Activated CD4-positive, alpha-beta memory T cell treated with anti-CD3 and anti-CD28 coated beads for 36 hours (primary cell): ENCODE measurements at places on chromosomes 1 and 21.

DNA sequence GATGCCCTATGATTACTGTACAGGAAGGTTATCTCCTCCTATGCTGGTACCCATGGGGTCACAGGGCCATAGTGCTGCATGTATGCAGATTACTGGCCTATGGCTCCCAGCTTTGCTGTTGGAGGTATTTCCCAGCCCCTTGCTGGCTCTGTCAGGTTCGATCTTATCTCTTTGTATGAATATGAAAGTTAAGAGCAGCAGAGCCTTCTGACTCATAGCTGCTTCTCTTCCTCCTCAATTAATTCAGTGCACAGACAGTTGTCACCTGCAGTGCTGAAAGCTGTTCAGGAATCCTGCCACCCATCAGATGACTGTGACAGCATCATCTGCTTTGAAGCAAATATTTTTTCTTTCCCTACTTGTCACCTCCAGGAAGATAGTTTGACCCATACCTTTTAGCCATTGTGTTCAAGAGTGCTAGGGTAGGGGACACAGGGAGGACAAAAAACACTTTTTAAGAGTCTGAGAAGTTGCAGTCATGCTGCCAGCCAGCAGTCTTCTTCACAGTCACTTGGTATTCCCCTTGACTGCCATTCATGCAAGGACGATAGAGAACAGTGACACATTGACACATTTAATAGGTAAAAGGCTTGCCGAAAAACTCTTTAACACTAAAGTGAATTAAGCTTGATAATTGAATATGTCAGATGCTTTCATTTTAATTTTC is 73.1 kb downstream of the KIF1B start:
- peak; percentile 63 for DNase-seq

DNA sequence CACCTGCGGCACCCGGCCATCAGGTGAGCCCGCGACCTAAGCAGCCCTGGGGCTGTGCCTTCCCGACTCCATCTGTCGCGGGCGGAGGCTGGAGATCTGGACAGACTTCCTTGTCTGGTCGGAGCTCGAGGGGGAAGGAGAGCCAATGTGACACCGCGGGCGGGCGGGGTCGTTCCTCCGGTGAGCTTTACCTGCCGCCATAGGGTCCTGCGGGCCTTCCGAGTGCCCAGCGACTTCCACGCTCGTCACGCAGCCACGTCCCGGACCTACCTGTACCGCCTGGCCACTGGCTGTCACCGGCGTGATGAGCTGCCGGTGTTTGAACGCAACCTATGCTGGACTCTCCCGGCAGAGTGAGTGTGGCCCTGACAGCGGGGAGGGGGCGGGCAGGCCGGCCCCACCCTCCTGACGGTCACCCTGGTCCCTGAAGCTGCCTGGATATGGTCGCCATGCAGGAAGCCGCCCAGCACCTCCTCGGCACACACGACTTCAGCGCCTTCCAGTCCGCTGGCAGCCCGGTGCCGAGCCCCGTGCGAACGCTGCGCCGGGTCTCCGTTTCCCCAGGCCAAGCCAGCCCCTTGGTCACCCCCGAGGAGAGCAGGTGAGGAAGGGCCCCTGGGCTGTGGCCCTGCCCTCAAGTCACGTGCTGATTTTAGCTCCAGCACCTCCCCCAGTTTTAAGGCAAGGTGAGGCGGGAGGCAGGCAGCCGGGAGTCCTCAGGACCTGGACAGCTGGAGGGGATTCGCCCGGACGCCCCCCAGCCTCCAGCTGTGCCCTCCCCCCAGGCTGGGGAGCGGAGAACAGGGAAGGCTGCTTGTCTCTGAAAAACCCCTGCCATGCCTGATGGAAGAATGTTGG is 1.1 kb downstream of the PUSL1 start:
- peak; percentile 36 for DNase-seq

- DNase-seq = no peak
These were observed 186.5 kb upstream of the CSF3R start for GRCh38 chr1:36669262-36669661.

DNA sequence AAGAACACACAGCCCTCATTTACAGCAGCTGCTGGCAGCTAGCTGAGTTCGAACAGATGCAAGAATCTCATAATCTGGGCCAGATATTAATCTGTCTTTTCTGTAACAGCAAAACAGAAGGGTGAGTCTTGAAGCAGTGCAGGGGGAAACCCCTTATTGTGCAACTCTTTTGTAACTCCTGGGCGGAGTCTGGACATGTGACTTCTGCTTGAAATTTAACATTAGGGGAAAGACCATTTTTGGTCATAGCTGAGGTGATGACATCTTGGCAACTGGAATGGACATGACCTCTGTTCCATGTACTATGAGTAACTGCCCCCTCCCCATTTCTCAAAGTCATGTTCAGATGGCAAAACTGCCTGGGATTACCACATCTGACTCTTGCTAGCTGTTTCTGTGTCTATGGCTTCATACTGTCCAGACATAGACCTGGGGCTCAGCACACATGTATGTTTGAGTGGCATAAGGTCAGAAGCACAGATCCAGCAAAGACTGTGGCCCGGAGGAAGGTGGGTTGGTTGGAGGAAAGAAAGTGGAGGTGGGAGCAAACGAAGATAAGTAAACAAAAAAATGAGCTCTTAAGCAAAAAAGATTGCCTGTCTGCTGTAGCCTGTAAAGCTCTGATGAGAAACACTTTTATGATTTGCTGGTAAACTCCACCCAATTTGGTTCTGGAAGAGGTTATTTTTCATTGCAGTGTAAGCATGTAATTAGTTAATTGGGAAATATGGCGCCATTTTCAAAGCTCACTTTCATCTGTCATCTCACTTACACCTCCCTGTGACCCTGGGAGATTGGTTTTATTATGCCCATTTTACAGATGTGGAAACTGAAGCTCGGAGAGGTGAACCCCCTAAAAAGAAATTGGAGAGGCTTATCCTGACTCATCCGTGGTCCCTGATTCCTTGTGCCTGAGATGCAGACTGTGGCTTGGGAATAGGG is 26.1 kb downstream of the ETS2 start:
- DNase-seq = peak; percentile 76

- no peak for DNase-seq
These were observed 19.4 kb downstream of the ZBTB40 start for GRCh38 chr1:22471078-22471477.

- DNase-seq = peak; percentile 50
These were observed 459 bp downstream of the SERBP1 start for GRCh38 chr1:67429528-67430357.

DNA sequence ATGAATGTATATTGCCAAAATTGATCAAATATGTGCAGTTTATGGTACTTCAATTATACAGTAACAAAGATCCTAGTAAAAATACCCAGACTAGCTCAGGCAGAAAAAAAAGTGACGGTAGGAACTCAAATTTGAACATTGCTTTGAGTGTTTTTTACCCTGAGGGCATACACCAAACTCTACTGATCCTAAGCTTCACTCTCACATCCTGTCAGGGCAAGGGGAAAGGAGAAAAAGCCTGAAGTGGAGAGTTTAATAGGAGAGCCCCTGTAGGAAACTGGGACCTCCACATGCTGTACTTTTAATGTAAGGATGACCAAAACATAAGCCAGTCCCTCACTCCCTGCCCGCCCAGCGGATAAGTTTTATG is 59.8 kb upstream of the GNG12 start:
- DNase-seq = no peak

GRCh38 chr1:17091252-17091651 is 28.0 kb downstream of the PADI2 start:
- no peak for DNase-seq

GRCh38 chr1:21622466-21623315 is 46.5 kb downstream of the RAP1GAP start:
- peak; percentile 55 for DNase-seq

- DNase-seq = no peak
These were observed 54.0 kb downstream of the AKT3 start for GRCh38 chr1:243796016-243796415.

DNA sequence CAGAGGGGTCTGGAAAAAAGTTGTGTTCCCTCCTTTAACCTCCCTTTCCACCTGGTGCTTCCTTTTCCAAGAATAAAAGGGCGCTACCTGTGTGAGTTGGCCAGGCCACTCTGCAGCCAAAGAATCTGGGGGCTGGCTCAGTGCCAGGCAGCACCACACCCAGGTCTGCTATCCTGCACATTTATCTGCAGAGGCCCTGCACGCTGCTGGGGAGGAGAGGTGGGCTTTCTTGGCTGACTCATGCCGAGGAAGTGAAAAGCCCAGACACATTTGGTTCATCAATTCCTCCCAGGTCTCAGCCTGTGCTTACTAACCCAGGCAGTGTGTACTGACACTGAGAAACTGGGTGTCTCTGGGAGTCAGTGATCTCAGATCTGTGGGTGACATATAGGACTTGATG is 79.8 kb upstream of the F3 start:
- no peak for DNase-seq

DNA sequence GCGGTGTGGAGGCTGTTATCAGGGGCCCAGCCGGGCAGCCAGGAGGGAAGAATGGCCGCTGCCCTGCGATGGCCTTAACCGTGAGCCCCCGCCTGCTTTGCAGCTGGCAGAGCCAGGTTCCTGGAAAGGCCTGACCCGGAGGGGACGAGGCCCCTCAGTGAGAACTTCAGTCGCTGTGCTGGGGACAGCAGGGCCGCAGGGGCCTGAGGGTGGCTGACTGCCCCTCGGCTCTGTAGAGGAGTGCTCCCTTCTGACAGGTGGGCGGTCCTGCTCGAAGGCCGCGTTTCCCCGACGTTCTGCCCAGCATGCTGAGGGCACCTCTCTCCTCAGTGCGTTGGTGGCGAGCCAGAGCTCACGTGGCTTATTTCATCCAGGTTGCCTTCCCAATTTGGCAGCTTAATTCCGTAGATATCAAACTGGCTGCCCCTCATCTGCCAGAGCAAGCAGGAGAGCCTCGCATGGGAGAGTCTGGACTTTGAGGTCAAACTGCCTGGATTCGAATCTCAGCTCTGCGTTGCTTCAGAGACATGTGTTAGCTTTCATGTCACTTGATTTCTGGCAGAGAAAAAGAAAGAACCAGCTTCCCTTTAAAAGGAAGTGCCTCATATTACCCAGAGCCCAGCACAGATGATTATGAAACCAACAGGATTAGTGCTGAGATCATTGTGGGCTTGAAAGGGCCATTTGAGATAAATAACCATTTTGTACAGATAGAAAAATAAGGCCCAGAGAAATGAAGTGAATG is 239.8 kb downstream of the SDCCAG8 start:
- DNase-seq = no peak

GRCh38 chr1:17885663-17886320 is 130.7 kb downstream of the ACTL8 start:
- DNase-seq = no peak

- DNase-seq = no peak
These were observed 57.2 kb upstream of the PUM1 start for GRCh38 chr1:31122741-31123140.

GRCh38 chr1:166172106-166172505 is 5.3 kb upstream of the FAM78B start:
- DNase-seq = no peak

GRCh38 chr21:45132841-45133573 is 58.6 kb downstream of the ADARB1 start:
- no peak for DNase-seq

- DNase-seq = no peak
These were observed 869.1 kb downstream of the KCNT2 start for GRCh38 chr1:195738966-195739650.

DNA sequence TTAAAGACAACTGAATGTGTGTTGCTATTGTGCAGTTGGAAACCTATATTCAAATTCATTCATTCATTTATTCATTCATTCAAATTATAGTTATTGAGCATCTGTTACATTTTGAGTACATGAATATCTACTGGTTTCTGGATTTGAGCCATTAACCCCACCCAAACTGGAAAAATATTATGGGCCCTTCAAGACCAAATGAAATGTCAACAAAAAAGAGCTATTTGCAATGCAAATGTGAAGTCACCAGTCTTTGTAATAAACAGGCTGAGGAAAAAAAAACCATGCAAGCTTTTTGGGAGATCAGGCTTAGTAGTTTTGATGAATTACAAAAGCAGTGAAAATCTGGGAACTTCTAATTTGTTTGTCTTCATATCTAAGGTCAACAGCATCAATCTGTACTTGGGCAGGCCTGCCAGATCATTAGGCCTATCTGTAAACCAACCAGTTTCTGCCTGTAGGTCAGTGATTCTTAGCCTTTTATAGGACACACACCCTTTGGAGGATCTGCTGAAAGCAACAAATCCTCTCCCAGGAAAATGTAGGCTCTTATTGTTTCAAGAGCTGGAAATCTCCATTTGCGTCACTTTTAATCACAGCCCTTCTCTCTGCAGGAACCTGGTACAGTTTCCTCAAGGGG is 134.7 kb downstream of the FAM78B start:
- no peak for DNase-seq

GRCh38 chr21:42518626-42519025 is 5.0 kb downstream of the SLC37A1 start:
- no peak for DNase-seq

GRCh38 chr1:165738794-165739193 is 29.9 kb downstream of the TMCO1 start:
- DNase-seq = no peak

- no peak for DNase-seq
These were observed 111.6 kb downstream of the SPSB1 start for GRCh38 chr1:9404117-9404914.

DNA sequence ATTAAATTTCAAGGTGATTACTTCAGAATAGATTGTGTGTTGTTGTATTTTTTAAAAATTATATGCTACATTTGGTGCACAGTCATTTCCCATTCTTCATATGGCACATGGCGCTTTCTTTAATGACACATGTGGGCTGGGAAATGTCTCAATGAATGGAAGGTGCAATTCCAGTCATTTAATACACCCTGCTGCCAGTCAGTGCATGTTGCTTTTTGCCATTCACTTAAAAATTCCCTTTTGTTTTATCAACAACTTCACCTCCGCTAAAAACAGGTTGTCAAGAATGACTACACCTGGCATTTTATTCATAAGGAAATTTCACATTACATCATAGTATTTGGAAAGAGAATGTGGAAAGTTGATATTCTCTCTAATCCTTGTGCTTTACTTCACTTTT is 716.4 kb upstream of the ADAMTS5 start:
- no peak for DNase-seq

DNA sequence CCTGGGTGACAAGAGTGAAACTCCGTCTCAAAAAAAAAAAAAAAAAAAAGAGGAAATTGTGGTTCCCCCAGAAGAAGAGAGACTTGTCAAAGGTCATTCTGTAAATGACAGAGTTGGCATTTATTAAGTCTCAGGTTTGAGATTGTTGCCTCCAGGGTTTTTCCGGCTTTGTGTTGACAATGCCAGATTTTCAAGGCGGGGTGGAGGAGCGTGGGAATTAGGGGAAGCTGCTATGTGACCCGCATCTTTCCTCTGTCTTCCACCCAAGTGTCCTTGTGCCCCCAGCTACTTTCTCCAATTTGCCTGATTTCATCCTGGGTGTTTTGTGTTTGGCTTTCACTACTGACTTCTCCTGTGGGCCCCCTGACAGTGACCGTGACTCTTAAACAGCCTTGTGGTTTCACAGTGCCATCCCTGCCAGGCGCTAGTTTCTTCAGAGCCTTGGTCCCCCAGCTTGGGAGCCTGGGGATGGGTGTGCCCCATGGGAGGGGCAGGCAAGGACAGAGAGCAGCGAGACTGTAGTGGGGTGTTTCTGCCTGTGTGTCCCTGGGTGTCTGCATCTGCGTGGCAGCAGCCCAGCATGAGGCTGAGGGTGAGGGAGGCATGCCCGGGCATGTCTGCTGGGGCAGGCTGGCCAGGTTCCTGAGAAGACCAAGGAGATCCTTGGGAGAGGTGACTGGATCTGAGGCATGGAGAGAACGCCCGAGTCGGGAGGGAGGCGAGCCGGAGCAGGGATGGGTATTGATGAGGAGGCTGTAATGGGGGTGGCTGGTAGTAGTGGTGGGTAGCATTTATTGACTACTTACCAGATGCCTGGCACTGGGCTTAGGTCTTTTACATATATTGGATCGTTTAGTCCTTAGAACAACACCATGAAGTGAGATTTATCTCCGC is 46.3 kb downstream of the IER5 start:
- peak; percentile 60 for DNase-seq
